Endodermal cell (in vitro differentiated cells): ENCODE measurements at places on chromosomes 6 and 20. TPM values are rescaled to one million over a fixed set of nuclear protein-coding genes. Genes with fewer than 3 reads are reported as not detected.
A peak's percentile ranks its signal among the peaks of the same experiment; 100 is the strongest.

FAM209B gene
- total RNA-seq, result 1.1 TPM in 1 of 3 replicates, not detected in the others

DNA sequence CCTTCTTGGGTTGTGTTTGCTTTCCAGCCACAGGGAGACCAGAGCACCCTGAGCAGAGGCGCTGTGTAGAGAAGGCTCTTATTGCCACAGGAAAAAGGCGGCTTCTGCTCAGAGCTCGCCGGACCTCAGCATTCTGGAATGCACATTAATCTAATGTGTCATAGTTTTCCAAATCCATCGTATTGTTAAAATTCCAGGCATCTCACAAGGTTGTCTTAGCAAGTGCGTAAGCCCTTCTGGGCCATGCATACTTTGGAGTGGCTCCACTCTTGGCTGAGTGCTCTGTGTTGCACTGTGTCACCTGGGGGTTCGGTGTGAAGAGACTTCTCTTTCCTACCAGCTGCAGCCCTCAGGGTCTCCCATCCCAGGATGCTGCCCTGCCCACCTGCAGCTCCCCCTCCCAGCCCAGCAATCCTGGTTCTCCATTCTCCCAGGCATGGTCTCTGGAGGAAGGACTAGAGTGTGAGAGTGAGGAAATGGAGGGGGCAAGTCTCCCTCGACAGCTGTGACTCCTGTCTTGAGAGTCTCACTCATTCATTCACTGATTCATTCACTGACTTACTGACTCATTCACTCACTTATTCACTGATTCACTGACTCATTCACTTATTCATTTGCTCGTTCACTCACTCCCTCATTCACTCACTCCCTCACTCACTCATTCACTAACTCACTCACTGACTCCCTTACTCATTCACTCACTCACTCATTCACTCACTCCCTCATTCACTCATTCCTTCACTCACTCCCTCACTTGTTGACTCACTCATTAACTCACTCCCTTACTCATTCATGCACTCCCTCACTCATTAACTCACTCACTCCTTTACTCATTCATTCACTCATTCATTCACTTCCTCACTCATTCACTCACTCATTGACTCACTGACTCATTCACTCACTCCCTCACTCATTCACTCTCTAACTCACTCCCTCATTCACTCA is 83.7 kb upstream of the MPC1 start:
- DNase-seq, result no peak

SMOC2 gene
- total RNA-seq, result 0.45 TPM in 1 of 3 replicates, not detected in the others

- DNase-seq, result no peak
These were observed 18.2 kb downstream of the MAP7 start for GRCh38 chr6:136532030-136532429.

GRCh38 chr6:14696367-14696766 is 549.5 kb upstream of the JARID2 start:
- no peak for DNase-seq

SLC17A3 gene
- not detected in 2 replicates for total RNA-seq

DNA sequence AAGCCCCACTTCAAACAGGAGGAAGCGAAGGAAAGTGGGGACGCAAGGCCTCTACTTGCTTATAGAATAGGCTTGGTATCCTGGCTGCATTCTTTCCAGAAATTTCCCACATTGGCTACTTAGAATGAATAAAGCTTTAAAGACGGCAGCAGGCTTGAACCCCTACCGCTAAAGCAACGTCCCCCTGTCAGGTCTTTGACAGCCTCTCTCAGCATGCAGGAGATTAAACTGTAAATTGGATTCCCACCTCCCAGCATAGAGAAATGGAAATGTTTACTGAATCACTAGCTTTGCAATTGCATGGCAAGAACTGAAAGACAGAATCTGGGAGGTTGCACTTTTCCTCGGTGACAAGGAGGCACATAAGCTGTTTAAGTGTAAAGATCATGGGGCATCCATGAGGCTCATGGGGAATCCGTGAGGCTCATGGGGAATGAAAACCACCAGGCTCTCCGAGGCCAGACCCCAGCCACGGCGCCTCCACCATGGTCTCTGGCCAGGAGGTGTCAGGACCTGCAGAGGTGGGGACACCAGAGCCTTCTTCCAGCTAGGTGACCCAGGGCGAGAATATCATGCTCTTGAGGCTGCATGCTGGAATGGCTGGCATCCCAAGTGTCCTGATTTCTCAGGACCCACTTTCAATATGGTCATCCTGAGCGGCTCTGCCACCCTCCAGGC is 10.3 kb downstream of the LEMD2 start:
- peak; percentile 76 for DNase-seq

GMPR gene
- 4.9 and 7.1 TPM in 2 replicates for total RNA-seq

GRCh38 chr6:100897671-100898070 is 16.5 kb upstream of the ASCC3 start:
- DNase-seq, result no peak

LZTS3 gene
- total RNA-seq, result 24.0 to 28.6 TPM (median 27.7 TPM) in 3 replicates

GRCh38 chr6:130788954-130789353 is 38.3 kb upstream of the SMLR1 start:
- DNase-seq, result no peak

DNA sequence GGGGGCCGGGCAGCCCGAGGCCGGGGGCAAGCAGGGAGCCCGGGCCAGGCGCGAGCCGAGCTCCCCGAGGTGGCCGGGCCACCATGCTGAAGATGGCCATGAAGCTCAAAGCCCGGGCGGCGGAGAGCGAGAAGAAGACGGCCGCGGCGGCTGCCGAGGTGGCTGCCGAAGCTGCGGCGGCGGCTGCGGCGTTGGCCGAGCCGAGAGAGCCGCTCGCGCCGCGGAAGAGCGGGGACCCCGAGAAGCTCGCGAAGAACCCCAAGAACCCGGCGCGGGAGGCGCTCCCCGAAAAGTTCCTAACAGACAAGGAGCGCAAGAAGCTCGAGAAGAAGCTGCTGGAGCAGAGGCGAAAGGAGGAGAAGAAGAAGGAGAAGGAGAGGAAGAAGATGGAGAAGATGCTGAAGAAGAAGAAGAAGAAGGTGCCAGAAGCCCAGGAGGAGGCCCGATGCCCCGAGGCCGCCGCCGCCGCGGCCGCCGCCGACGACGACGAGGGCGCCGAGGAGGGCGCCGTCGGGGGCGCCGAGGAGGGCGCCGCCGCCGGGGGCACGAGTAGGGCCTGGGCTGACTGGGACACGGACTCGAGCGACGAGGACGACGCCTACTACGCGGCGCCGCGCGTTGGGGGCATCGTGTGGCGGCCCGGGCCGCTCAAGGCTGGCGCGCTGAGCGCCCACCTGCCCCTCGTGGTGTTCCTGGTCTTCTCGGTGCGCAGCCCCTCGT is 37.4 kb downstream of the GNAS start:
- peak; percentile 73 for DNase-seq

DNA sequence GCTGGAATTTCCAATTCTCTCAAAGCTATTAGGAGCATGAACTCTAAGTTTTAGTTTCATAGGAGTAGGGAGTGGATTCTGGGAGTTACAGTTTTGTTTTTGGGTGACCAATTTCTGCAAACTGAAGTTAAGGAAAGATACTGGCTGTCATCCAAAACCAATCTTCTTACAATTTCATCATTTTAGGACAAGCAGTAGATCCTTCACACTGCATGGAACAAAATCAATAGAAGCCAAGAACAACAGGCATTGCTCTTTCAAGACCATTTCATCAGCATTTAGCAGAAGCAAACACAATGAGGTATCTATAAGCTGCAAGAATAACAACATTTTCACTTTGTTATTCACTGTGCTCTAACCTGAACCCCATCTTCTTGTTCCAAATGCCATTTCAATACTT is 173.0 kb downstream of the GMDS start:
- no peak for DNase-seq

GRCh38 chr6:160259143-160259425 is 463 bp upstream of the SLC22A2 start:
- DNase-seq, result no peak

HMGCLL1 gene
- 0.44 to 1.4 TPM (median 0.60 TPM) in 3 replicates for total RNA-seq

GRCh38 chr6:77986380-77987034 is 333.7 kb downstream of the MEI4 start:
- no peak for DNase-seq

DNA sequence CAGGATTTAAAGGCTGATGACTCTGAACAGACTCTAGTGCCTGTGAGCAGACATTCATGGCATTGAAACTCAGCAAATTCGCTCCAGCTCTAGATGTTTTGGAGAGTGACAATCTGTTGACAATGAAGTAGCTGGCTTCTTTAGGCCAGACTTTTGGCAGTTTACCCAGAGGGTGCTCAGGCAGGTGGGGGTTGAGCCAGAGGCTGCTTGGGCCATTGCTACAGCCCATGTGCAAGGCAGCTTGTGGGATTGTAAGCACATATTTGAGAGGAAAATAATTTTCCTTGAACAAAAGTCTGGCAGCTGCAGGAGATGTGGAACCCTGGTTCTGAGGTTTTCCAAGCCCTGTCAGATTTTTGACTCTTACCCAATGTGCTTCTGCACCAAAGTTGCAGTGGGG is 311.6 kb downstream of the CDC5L start:
- DNase-seq, result no peak

DNA sequence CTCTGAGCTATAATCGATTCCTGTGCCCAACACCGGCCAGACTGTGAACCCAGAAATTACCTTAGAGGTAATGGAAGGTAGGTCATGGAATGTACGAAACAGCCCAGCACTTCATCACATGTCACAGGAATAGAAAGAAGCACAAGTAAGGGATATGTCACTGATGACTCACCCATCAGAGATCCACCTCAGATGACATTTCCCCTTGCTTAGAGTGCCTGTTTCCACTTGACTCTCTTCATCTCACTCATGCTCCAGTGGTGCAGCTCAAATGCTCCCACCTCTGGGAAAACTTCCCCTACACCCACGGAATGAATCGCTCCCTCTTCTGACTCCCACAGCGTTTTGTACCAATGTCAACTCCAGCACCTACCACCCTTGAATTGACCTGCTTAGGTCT is 381.6 kb upstream of the CNR1 start:
- DNase-seq, result no peak

NKX2-2 gene
- 0.31 to 0.46 TPM in 2 of 3 replicates, not detected in the other for total RNA-seq

- peak; percentile 63 for DNase-seq
These were observed 22.8 kb upstream of the TAF4 start for GRCh38 chr20:62088258-62089127.

MED23 gene
- total RNA-seq, result 21.7 and 23.3 TPM in 2 replicates

- DNase-seq, result no peak
These were observed 69.2 kb downstream of the PDE7B start for GRCh38 chr6:135920689-135921088.
